ENCODE measurements at places on chromosomes 5 and 9. TPM values are rescaled to one million over a fixed set of nuclear protein-coding genes. Genes with fewer than 3 reads are reported as not detected.

The POLK gene
- 12.1 TPM for total RNA-seq

GRCh38 chr5:107217721-107218130, 453.0 kb downstream of the EFNA5 start:
- no peak for DNase-seq

The ADAMTSL2 gene
- 1.8 TPM for total RNA-seq

DNA sequence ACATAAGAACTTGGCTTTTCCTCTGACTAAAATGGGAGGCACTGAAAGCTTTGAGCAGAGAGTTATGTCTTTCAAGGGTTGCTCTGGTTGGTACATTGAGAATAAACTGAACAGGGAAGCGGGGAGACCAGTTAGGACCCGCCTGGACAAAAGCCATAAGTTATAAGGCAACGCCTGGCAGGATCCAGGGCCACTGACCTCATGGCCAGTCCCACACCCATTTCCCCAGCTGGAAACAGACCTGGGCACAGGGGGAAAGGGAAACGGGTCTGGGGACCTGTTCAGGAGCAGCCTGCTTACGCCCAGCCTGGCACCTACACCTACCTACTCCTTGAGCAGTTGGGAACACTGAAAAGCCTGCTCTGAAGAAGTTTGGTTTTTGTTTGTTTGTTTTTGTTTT, 1.3 kb downstream of the SPINK4 start:
- no peak for DNase-seq

The ZNF79 gene
- total RNA-seq: 6.9 TPM

The MARCOL gene
- total RNA-seq: not detected

The CCNH gene
- 36.7 TPM for total RNA-seq

DNA sequence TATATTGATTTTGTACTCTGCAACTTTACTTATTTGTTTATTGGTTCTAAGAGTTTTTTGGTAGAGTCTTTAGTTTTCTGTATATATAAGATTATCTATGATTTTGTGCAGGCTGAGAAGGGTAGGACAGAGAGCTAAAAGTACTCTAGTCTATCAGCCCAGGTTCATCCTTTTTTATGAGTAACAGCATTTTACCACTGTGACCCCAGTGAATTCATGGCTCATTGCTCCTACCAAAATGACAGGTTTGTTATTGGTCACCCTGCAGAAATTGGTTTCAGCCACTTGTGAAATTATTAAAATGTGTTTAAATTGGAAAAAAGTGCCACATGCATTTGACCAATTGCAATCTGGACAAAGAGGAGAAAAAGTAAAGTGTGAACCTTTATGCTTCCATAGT, 421.4 kb upstream of the DAB2 start:
- no peak for DNase-seq

- no peak for DNase-seq
Measured at GRCh38 chr5:84718377-84718776, 333.7 kb upstream of the EDIL3 start.

GRCh38 chr5:141560725-141561483, 57.9 kb downstream of the DIAPH1 start:
- DNase-seq: peak; percentile 63

The PCDHGA4 gene
- 0.92 TPM for total RNA-seq

The PFN3 gene
- total RNA-seq: not detected

The BARHL1 gene
- not detected for total RNA-seq

- no peak for DNase-seq
Measured at GRCh38 chr5:96952974-96953730, 17.3 kb downstream of the LNPEP start.

The MCTP1 gene
- total RNA-seq: 5.7 TPM

The NEUROG1 gene
- total RNA-seq: not detected

- no peak for DNase-seq
Measured at GRCh38 chr9:131663288-131663687, 76.6 kb downstream of the RAPGEF1 start.

GRCh38 chr9:70421272-70422180, 7.1 kb upstream of the KLF9 start:
- DNase-seq: no peak

GRCh38 chr9:95529910-95530309, 13.1 kb upstream of the PTCH1 start:
- no peak for DNase-seq

The FRMPD1 gene
- 0.09 TPM for total RNA-seq

GRCh38 chr5:44943647-44944046, 134.9 kb downstream of the MRPS30 start:
- no peak for DNase-seq

- DNase-seq: no peak
Measured at GRCh38 chr9:130755377-130756007, 61.9 kb downstream of the EXOSC2 start.

GRCh38 chr5:113181409-113181808, 204.8 kb downstream of the DCP2 start:
- no peak for DNase-seq

The ZNF462 gene
- 2.1 TPM for total RNA-seq

GRCh38 chr5:178186427-178186826, 744 bp downstream of the GMCL2 start:
- DNase-seq: no peak

DNA sequence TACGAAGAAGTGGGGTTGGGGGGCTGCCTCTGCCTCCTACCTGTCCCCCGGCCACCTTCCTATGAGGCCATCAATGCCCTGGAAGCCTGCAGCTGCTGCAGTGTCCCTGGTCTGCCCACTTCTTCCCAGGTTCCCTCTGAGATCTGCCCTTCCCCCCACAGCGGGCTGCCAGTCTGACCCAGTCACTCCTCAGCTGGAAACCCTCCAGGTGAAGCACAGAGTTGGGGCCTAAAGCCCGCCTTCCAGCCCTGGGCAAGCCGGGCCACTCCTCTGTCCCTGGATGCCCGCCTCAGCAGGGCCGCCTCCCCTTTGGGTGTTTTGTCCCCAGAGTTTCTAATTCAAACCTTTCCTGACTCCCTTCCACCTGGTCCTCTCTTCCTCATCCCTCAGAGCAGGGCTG, 137.0 kb downstream of the RXRA start:
- no peak for DNase-seq

DNA sequence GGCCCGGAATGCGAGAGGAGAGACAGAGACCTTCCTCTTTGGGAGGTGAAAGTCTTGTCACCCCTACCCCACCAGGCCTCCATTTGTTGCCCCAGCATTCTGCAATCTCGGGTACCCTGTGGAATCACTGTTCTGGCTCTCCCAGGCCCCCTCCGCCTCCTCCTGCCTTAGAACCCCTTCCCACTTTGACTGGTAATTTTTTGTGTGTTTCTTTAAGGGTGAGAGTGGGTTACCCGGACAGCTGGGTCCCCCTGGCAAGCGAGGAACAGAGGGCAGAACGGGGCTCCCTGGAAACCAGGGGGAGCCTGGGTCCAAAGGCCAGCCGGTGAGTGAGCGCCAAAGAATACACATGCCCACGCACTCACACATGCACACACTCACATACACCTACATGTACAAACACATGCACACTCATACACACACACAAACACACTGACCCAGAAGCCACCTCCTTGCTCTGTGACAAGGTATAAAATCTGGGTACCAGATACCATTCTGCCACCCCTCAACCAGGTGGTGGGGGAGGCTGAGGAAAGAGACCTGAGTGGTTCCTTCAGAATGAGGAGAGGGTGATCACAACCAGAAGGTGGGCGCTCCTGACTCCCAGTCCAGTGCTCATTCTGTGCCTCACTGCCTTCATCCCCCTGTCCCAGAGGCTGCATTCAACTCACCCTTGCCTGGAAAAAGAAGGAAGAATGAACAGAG, 30.9 kb upstream of the ORM1 start:
- DNase-seq: no peak

DNA sequence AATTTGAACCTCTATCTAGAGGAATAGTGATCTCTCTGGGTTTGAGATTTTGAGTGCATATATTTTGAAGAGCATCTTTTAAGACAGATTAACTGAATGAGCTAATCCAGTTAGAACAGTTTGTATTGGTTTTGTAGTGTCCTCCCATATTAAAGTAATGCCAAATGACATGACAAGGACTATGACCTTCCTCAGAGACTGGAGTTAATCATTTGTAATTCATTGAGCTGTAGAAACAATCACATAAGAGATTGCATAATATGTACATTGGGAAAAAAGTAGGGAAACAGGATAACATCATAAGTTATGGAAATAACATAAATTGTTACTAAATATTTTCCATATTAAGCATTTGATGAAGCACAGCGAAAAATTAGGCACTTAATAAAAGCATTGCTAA, 45.8 kb upstream of the PRDM9 start:
- no peak for DNase-seq

The PRUNE2 gene
- total RNA-seq: 4.5 TPM

GRCh38 chr5:19044311-19044710, 943.7 kb downstream of the CDH18 start:
- DNase-seq: no peak

GRCh38 chr5:100828071-100828897, 74.8 kb downstream of the ST8SIA4 start:
- DNase-seq: no peak

The FAXDC2 gene
- total RNA-seq: 110 TPM

DNA sequence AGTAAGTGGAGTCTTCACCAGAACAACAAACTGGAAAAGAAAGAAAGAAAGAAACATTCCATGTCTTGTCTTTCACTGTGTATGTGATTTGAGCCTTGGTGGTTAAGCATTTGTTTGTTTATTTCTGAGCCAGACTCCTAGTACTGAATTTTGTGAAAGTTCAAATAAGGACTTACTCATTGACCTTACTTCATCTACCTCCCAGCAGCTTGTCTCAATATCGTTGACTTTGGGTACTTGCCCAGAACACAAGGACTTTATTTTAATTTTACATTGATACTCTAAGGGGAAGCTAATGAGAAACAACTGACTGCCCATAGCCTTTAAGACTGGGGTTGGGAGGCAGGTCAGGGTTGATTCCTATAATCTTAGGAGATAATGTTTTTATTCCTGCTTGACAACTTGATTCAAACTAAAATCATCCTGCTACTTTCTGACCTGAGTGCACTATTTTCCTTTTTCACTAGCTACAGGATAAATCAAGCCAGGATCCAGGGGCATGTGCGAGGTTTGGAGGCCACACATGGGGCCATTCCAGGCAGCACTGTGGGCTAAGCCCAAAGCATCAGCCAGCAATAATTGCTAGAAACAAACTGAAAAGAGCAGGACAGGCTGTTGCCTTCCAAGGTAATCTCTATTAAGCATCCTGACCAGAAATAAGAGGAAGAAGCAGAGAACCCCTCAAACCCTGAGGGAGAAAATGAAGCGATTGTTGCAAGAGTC, 138.9 kb upstream of the RUSC2 start:
- no peak for DNase-seq

DNA sequence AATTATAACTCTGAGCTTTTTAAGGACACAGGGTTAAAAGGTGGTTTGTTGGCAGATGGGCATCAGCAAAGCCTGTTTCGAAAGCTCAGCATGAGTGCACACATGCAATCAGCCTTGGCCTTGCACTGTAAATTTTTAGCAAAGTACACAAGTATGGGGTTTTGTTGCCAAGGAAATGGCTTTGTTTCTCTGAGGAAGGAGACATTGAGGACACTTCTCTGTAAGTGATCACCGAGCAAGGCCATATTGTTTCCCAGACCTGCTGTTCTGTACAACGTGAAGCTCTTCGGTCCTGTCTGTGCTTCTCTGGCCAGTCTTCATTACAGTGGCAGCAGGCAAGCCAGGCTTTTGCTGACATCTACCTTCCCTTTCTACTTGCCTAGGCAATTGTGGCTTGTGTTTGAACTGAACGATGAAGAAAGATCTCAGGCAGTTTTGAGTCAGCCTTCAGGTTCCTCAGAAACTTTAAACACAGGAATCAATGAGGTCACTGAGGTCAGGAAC, 27.9 kb upstream of the GLRX start:
- no peak for DNase-seq

The TMC1 gene
- total RNA-seq: not detected

The ORM2 gene
- 276 TPM for total RNA-seq

DNA sequence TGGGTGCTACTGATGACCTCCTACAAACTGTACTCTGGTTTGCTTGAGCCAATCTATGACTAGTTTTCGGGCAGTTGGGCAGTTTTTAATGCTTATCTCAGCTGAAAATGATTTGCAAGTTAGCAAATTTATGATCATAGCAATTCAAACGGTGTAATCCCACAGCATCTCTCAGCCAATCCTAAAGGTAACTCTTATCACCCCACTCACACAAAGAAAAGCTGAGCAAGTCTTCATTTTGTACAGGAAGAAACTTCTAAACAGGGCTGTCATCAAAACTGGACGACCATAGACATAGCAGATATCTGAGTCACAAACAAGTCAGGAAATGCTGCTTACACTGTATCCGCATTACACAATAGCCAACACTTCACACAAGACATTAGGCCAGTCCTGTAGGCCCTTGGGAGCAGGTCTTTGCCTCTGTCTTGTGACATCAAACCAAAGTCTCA, 2.6 kb upstream of the ENC1 start:
- no peak for DNase-seq

DNA sequence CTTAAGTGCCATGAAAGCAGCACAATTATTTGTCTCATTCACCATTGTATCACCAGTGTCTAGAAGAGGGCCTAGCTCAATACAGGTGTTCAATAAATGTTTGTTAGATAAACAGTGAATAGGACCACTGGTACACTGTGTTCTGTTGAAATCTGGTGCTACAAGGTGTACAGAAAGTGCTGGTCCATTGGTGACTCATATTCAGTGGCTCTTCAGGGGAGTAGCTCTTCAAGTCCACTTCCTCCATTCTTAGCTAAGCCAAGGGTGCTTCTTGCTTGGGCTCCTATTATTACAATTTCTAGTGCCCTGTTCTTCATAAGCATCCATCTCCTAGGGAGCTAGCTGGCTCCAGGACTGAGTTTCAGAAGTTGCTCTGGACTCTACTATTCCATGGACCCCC, 6.4 kb upstream of the FCHO2 start:
- no peak for DNase-seq

DNA sequence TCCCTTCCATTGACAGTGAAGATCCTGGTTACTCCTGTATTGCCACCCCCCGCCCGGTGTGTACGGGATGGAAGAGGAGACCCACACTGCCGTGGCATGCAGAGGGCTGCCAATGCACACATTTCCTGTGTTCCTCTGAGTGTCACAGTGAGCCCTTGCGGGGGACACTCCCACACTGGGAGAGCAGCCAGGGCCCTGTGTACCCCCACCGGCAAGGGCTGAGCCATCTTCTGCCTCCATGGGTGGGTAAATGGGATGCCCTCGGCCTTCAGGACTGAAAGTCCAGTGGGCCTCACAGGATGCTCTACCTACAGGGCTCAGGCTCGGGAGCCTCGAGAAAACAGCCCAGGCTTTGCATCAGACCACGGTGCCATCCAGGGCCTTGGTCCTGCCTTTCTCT, 18.1 kb downstream of the IRX1 start:
- no peak for DNase-seq

GRCh38 chr9:70791936-70792335, 329.5 kb downstream of the TRPM3 start:
- DNase-seq: no peak

The AHRR gene
- total RNA-seq: 0.47 TPM

The PAX5 gene
- 0.08 TPM for total RNA-seq

DNA sequence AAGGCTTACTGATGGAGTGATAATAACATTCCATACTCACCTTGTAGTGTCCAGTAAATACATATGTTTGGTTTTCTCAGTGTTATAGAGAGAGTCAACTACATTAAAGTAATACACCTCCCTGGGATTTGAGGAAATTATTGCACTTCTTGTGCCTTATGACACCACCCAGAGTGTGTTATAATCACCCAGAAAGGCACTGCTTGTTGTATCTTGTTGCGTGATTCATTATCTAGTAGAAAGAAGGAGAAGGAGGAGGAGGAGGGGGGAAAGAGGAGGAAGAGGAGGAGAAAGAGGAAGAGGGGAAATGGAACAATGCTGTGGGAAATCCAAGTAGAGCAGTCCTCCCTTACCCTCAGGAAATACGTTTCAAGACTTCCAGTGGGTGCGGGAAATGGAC, 661.8 kb upstream of the WWC1 start:
- no peak for DNase-seq

The INSYN2B gene
- total RNA-seq: 0.33 TPM

- DNase-seq: no peak
Measured at GRCh38 chr5:6166698-6167394, 211.5 kb downstream of the MED10 start.
